Lower leg skin (tissue), 4 donors: ENCODE measurements at places on chromosomes 5 and 9.

- no peak for DNase-seq
Observed at GRCh38 chr9:112753725-112754124, 3.2 kb downstream of the SNX30 start.

- DNase-seq, result no peak
Observed at GRCh38 chr5:71810023-71810422, 90.9 kb downstream of the CARTPT start.

- no peak for DNase-seq
Observed at GRCh38 chr9:87180361-87180760, 233.1 kb upstream of the GAS1 start.

DNA sequence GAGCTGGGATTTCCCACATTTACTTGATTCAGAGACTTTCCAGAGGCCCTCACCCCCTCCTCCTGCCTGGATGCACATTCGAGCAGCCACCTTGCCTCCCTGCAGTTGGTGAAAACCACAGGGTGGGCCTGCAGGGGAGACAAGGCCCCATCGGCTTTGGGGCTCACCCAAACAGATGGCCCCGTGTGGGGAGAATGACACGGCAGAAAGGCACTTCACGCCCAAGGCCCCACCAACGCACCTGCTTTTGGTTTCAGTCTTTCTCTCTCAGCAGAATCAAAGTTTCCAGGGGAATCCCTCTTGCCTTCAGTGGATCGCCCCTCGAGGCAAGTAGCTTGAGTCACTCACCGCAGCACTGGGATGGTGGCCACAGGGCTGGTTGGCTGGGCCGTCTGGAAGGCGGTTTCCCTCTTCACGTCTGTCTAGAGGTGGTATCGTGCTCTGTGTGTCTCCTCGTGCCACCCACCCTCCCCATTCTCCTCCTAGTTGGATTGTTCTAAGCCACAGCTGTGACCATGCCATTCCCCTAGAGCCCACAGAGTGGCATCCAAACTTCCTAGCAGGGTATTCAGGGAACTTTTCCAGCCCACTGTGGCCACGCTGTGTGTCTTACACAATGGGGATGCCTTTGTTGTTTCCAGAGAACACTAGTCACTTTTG, 31.8 kb downstream of the SEC61B start:
- DNase-seq, result no peak

DNA sequence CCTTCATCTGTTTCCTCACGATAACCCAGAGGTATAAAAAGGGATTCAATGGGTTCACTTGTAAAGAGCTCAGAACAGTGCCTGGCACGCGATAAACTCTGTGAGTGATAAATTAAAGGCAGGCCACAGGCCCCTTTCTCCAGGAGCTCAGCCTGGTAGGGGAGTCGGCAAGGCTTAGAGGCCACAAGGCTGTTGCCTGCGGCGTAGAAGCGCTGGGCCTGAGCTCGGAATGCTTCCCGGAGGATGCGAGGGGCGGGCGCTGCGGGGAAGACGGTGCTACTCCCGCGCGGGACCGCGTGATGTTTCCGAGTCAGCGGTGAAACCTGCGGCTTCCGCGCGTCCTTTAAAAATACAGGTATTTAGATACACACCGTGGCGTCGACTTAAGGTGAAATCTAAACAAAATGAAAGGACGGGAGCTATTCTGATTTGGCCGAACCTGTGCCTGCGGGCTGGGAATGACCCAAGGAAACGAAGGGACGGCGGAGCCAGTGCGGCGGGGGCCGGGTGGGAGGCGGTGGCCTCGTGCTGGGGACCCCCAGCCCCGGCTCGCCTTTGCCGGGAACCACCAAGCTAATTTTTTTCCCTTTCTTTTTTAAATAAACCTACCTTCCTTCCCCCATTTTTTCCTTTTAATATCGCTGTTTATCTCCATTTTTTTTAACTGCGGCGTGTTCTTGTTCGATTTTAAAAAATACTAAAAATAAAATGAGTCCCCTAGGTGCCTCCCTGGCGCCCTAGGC, 6.2 kb downstream of the NKX2-5 start:
- DNase-seq, result no peak

DNA sequence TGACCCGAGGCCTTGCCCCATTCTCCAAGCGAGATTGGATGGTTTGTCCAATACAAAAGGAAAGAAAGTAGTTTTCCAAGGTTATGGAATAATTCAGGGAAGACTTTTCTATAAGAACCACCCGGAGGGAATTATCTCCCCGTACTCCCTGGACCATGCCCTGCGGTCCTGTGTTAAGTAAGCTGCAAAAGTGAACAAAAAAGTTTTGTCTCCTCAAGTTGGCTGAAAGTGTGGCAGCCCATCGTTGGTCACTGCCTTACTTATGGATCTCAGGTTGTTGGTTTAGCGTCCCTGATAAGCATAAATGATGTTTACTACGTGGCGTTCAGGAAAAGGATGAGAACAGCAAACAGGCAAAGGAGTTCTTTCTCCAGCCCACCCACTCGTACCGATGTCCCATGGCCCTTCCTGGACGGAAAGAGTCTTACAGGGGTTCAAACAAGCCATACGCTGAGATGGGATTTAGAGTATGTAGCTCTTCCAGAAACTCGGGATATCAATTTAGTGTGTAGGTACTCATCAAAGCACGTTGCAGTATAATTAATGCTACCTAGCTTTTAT, 413 bp upstream of the AUH start:
- no peak for DNase-seq

GRCh38 chr5:30650311-30650710, 543.2 kb upstream of the CDH6 start:
- no peak for DNase-seq

DNA sequence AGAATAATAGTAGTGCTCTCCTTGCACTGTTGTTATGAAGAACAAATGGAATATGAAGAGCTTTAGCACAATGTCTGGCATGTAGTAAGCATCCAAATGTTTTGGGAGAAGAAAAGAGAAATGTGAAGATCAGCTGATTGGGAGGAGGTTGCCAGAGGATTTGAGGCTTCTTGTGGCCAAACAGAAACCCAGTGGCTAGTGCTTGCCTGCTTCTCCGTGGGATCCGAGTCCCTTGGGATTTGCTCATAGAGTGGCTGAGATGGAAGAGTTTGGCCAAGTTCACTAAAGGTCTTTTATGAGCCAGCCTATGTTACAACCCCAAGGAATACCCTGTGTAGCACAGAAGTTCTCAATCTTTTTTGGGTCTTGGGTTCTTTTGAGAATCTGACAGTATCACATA, 86.0 kb downstream of the ANGPTL2 start:
- peak; percentile 40 for DNase-seq

DNA sequence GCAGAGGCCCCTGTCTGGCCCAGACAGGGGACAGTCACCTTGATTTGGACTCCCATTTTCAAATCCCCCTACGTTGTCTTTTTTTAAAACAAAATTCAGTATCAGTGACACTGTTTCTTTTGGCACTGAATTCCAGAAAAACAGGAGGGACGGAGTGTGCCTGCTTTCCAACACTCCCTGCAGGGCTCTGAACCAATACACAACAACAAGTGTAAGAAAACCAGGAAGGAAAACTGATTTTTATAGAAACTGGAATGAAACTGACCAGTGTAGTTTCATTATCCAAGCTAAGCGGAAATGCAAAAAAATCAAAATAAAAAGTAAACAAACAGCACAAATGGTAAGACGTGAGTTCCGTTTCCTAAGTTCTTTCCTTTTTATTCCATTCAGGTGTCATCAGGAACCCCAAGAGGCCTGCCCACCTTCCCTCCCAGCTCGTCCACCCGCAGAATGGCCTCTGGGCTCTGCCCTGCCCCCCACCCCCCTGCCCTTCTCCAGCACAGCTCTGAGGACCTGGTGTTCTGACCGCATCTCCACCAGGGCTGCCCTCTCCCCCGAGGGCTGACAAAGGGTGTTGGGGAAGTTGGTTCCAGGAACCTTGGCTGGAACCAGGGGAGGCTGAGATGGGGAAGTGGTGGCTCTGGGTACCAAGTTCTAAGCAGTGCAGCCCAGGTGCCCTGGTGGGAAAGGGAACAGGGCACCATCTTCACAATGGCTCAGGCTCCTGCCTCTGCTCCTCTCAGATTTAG, 73.6 kb downstream of the PSD2 start:
- DNase-seq, result no peak

- no peak for DNase-seq
Observed at GRCh38 chr9:131867611-131868192, 127.8 kb upstream of the RAPGEF1 start.

GRCh38 chr5:97065475-97065874, 76.9 kb downstream of the LIX1 start:
- DNase-seq, result no peak

- no peak for DNase-seq
Observed at GRCh38 chr5:57785946-57786345, 303.3 kb upstream of the ACTBL2 start.

- DNase-seq, result no peak
Observed at GRCh38 chr5:134101686-134102439, 12.6 kb upstream of the TCF7 start.

GRCh38 chr9:86069206-86069869, 30.0 kb downstream of the GOLM1 start:
- no peak for DNase-seq

DNA sequence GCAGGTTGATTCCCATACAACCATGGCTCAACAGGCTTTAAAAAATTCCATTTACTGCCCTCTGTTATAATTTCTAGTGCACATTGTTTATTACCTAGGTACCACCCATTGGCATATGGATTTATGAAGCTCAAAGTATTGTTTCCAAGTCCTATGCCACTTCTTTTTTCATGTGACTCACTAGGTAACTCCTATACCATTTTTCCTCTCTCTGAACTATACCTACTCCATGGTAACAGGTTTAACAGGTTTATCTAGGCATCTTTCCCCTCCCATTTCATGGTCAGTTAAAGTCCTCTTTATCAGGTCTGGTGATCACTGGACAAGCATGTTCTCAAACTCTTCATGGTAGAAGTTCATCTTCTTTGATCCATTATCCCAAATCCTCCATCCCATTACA, 49.6 kb upstream of the ABCA1 start:
- no peak for DNase-seq

DNA sequence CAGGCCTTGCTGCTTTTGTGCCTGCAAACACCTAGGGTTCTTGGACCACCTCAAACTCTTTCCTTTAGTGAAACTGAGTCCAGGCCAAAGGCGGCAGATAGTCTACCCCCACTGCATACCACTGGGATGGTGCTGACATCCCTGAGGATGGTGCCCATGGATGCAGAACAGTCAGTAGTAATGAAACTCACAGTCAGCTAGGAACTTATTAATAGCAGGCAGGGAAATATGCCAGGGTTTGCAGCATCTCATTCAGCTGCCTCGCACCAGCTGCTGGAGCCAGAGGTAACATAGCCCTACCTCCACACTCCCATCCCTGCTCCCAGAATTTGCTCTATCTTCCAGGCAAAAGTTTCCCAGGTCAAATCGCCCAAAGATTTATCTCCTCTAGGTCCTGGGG, 189.1 kb downstream of the SREK1 start:
- DNase-seq, result no peak

DNA sequence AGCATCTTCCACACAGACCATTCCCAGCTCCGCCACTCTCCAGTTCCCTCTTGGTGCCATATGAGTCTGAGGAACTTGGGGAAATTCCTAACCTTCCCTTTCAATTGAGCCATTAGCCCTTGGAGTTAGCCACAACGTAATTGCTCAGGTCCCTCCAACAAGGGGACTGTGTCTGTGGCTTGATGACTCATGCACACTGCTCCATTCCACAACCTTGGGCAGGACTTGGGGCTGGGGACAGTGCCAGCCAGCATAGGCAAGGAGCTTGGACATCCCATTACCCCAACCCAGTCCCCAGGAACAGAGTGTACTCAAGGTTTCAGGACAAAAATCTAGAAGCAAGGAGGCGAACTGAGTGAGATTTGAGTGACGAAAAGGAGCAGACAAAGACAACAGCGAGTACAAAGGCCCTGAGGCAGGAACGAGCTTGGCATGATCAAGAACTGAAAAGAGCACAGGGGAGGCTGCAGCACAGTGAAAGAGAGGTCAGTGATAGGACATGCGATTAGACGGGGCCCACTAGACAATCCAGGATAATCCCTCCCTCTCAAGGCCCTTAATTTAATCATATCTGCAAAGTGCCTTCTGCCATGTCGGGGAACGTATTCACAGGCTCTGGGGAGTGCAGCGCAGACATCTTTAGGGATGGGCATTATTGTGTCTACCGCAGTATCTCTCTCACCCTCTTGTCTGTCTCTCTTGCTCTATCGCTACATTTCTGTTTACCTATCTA, 16.0 kb upstream of the JADE2 start:
- DNase-seq, result no peak

DNA sequence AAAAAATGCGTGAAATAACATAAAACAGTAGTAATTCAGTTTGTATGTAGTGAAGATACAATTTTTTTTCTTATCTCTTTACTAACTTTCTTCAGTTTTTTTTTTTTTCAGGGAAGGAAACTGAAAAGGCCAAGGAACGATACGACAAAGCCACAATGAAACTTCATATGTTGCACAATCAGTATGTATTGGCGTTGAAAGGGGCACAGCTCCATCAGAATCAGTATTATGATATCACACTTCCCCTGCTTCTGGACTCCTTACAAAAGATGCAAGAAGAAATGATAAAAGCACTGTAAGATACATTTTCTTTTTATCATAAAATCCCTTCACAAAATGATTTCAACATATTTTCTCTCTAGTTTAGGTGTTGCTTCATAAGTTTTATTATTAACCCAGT, 120.0 kb downstream of the FER start:
- DNase-seq, result no peak

DNA sequence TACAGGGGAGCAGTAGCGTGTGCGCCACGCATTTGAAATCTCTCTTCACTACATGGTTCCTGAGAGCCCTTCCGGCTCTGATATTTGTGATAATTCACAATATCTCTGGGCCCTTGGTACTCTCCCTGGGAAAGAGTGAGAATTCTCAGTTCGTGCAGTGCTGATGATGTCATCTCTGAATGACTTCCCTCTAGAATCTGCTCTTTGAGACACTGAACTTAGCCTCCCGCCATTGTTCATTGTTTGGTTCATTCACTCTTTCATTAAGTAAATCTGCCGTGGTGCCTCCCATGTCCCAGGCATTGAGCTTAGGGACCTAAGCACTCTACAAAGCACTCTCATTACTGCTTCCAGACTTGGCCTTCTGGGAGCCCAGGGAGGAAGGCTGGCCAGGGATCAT, 94.0 kb downstream of the PPARGC1B start:
- DNase-seq, result no peak

DNA sequence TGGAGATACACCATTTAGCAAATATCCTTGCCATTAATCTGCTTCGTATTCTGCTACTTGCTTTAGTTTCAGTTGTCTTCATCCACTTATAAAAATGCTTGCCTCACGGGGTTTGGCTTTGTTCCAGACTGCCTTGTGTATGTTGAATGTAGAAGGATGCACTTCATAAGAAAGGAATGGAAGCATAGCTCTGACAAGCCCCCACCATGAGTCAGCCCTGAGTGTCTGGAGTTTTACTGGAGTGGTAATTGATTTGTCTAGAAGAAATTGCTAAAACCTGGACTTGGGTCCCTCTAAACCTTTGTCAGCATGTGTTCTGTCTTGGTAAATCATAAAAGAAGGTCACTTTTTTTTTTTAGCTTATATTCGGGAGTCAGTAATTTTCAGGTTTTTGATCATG, 4.6 kb downstream of the TEX48 start:
- no peak for DNase-seq
